ENCODE measurements at places on chromosomes 12 and 14.

- DNase-seq: no peak
Measured at GRCh38 chr14:31387091-31387490, 33.3 kb downstream of the HEATR5A start.

- DNase-seq: peak; percentile 3
Measured at GRCh38 chr12:115871714-115872113, 405.8 kb downstream of the MED13L start.

- DNase-seq: peak; percentile 80
Measured at GRCh38 chr14:72962829-72963312, 36.6 kb downstream of the DCAF4 start.

GRCh38 chr12:9148926-9149325 is 33.2 kb upstream of the A2M start:
- no peak for DNase-seq

DNA sequence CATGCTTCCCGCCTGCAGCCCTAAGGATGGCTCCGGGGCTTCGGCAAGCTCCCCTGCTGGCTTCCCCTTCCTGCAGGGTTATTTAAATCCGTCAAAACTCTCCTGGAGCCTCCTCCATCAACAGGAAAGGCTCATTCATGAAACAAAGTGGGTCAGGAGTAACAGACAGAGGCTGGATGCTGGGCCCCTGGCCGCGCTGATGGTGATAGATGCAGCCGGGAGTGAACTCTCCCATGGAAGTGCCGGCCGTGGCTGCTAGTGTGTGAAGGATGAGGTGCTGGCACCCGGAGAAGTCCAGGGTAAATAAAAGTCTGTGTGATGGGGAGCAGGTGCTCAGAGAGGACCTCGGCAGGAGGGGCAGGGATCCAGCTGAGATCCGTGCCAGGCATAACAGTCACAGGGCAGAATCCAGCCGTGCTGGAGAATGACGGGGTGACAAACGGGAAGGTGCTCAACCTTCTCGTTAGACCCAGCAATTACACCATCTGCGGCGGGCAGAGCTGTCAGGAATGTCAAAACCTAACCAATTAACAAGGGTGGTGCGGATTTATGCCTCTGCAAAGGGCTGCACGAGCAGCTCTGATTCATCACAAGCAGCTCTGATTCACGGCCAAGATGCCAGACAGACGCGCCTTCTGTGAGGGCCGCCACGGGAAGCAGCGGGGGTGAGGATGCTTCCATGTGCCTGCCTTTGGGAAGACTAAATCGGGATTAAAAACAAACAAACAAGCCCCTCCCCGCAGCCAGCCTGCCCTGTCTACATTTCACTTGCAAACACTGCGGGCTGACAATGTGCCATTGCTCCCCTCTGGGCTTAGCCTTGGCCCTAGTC is 55.6 kb downstream of the SYNE3 start:
- no peak for DNase-seq

DNA sequence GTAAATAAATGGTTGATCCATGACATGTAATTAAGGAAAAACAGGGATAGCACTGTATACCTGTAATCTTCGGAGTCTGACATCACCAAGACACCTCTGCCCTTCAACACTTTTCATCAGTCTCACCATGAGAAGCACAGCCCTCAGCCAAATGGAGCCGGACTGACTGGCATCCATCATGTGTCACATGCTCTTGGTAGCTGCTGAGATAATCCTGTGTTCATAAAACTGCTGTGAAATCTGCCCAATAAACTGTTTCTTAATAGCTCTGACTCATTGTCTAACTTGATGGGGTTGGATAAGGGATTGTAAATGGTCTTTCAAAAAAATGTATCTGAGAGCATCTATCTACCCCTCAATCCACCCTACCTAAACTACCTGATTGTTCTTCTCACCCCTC is 33.6 kb downstream of the KCNH5 start:
- no peak for DNase-seq

DNA sequence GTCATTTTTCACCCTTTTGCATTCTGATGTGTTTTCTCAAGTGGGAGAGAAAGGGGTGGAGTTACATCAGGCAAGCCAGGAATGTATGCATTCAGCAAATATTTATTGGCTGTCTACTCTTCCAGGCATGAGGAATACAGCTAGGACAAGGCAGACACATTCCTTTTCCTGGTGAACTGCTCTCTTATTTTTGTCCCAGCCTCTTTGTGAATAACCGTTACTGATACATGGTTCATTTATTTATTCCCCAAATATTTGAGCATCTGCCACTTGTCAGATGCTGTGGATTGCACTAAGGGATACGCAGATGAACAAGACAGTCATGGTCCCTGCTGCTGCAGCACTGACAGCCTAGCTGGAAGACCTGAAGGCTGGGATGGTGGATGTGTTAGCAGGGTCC is 6.1 kb downstream of the PELI2 start:
- DNase-seq: no peak

- no peak for DNase-seq
Measured at GRCh38 chr14:89921346-89921745, 33.2 kb downstream of the EFCAB11 start.

DNA sequence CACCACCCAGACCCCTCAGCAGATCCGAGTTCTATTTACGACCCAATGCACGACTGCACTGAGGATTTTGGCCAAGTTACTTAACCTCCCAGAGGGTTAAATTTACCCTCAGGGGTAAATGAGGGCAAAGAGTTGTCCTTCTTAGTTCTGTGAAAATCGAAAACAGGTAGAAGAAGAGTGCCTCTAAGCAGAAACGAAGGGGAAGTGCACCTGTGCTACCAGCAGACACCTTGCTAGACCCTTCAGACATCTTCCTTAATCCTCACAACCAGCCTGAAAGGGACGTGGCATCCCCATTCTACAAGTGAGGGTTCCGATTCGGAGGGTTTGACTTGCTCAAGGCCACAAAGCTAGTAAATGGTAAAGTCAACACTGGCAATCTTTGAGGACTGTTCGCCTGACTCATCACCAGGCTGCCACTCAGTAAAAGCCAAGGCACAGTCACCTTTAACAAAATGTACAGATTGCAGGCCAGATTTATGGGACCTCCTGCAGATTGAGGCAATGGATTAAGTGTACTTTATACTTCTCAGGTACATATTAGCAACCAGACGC is 1.6 kb downstream of the GSG1 start:
- no peak for DNase-seq

GRCh38 chr12:7091171-7091570 is 1.1 kb downstream of the C1R start:
- no peak for DNase-seq

DNA sequence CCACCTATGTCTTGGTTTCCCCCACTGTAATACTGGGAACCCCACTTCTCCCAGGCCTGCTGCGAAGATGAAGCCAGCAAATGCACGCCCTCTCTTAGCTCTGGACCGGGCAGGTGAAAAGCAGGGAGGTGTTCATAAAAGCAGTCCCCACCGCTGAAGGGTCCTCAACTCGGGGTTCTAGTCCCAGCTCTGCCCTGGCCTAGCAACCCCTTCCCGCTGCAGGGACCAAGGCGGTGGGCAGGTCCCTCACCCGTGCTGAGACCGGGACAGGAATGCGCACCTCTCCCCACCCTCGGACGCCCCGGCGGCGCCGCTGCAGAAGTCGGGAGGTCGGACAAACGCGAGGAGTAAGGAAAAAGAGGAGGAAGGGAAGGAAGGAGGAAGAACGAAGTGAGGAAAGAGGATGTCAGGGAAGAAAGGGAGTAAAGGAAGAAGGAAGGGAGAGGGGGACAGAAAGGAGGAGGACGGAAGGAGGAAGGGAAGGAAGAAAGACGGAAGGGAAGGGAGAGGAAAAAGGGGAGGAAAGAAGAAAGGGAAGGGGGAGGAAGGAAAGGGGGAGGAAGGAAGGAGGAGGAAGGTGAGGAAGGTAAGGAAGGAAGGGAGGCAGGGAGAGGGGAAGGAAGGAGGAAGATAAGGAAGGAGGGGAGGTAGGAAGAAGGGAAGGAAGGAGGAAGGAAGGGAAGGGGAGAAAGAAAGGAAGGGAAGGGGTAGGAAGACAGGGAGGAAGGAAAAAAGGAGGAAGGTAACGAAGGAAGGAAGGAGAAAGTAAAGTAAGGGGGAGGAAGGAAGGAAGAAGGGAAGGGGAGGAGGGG is 701 bp downstream of the SPRING1 start:
- no peak for DNase-seq

GRCh38 chr14:64841121-64841651 is 38.5 kb downstream of the SPTB start:
- peak; percentile 11 for DNase-seq

DNA sequence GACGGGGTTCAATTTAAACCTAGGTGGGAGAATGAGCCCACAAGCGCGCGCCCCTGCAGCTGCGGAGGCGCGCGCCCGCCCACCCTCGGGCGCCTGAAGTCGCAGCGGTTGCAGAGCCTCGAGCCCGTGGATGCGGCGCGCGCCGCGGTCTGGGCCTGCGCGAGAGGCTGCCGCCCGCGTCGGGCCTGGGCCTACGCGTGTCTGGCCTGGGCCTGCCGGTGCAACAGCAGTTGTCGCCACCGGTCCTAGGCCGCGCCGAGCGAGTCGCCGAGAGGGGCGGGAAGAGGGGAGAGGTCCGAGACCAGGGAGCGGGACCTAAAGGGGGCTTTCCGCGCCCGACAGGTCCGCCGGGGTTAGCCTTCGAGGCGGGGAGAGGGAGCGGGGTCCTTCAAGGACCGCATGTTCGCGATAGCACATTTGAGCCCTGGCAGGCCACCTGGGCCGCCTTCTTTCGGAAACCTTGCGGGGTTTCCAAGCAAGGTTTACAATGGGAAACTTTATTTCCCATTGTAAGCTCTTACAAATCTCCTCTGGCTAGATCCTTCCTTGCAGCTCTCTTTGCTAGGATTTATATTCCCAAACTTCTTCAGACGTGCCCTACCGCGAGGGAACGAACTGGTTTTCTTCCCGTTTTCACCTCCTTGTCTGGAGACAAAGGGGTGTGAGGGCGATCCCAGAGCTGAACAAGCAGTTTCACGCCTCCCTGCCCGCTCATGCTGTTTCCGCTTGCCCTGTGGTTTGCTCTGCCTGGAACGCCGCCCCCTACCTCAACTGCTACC is 6.8 kb downstream of the SIX6 start:
- DNase-seq: no peak

DNA sequence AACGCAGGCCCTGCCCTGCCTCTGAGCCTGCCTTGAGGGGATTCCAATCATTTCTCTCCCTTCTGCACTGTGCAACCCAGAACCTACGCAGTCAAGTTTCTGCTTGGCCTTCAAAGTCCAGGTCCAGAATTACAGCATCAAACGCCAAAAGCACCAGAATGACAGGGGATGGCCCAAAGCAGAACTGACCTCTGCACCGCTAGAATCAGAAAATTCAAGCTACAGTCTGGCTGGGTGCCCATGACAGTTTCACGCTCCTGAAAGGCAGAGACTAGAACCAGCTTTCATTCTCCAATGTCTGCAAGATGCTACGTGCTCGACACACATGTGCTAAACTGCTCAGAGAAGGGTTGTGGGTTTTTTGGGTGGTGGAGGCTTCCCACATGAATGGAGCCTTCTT is 4.1 kb downstream of the CLMN start:
- DNase-seq: no peak

DNA sequence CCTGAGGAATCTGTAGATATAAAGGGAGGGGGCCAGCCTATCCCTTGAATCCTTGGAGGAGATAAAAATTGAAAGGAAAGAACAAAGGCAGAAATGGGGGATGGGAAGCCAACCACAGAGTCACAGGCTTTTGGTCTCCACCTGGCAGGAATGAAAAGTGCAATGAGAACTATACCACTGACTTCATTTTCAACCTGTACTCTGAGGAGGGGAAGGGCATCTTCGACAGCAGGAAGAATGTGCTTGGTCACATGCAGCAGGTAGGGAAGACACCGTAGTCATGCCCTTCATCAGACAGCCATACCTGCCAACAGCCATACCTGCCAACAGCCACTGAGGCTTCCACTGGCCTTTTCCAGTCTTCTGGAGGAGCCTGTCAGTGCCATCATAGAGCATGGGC is 13.4 kb downstream of the ASB8 start:
- no peak for DNase-seq

DNA sequence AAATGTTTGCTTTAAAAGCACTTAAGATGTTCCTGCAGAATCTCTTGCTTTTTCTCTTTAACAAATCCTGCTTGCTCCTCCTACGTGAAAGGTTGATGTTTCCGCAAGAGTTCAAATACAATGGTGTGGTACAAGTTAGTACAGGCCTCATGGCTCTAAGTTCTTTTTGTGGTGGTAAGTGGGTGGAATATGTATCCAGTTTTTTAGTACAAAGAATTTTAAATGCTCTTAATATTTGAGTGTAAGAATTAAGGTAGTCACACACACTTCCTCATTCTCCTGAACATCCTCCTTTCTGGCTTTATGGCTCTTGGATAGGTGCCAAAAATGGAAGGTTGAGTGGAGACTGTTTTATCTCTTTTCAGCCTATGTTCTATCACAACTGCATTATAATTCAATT is 1.8 kb downstream of the OTOGL start:
- no peak for DNase-seq

DNA sequence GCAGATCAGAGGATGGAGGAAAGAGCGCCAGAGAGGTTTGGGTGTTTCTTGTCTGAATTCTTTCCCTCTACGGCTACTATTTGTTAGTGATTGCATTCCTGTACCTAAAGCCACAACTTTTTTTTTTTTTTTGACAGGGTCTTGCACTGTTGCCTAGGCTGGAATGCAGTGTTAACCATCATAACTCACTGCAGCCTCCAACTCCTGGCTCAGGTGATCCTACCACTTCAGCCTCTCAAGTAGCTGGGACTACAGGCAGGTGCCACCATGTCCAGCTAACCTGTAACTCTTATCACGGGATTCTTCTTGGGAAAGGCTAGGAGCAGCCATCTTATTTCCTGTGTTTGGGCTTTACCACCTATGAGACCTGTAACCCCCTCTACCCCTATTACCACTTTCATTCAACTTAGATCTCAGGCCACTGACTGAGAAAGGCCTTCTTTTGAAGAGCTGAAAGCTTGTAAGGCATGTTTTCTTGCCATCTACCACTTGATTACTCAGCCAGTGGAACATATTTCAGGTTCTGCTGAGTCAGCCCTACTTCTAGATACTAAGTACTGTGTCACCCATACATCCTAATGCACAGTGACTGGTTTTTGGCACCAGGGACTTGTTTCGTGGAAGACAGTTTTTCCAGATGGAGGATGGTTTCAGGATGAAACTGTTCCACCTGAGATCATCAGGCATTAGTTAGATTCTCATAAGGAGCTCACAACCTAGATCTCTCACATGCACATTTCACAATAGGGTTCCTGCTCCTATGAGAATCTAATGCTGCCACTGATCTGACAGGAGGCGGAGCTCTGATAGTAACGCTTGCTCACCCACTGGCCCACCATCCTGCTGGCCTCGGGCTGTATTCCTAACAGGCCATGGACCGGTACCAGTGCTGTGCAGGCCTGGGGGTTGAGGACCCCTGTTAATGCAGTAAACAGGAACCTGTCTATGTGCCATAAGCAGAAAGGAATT is 6.9 kb downstream of the VEZT start:
- DNase-seq: no peak

DNA sequence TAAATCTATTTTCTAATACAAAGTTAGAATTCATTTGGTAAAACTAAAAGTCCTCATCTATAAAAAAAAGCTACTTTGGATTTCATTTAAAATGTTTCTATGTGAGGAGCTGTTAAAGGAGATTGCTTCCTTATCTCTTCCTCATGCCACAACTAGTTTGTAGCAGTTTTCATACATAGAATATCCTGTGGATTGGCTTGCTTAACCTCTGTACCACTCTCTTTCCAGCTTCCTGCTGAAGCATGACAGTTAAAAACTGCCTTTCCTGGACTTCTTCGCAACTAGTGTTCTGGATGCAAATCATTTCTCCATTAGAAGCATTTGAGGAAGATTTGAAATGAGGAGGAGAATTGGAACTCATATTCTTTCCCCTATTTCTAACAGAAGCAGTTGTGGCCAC is 49.6 kb downstream of the ST8SIA1 start:
- no peak for DNase-seq

GRCh38 chr12:20627001-20627588 is 68.0 kb upstream of the SLCO1C1 start:
- DNase-seq: no peak

GRCh38 chr14:92204792-92205191 is 83.0 kb downstream of the CPSF2 start:
- DNase-seq: no peak

All from AG09319 (cell line).